ENCODE measurements at places on chromosomes 3 and 15.
A peak's percentile ranks its signal among the peaks of the same experiment; 100 is the strongest.

DNA sequence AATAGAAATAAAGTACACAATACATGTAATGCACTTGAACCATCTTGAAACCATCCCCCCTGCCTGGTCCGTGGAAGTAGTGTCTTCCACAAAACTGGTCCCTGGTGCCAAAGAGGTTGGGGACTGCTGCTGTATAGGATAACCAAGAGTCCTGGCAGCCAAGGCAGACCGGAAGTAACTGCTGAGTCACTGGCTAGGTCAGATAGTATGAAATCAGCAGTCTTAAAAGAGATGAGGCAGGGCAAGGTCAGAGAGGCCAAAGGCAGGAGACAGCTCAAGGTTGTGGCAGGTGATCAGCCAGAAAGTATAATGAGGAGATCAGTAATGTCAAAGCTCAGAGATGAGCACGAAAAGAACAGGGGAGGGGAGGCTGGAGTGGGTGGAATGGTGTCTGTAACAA is 60.2 kb downstream of the MAP3K13 start:
- no peak for DNase-seq

- no peak for DNase-seq
Observed at GRCh38 chr3:57788624-57789018, 32.5 kb downstream of the SLMAP start.

DNA sequence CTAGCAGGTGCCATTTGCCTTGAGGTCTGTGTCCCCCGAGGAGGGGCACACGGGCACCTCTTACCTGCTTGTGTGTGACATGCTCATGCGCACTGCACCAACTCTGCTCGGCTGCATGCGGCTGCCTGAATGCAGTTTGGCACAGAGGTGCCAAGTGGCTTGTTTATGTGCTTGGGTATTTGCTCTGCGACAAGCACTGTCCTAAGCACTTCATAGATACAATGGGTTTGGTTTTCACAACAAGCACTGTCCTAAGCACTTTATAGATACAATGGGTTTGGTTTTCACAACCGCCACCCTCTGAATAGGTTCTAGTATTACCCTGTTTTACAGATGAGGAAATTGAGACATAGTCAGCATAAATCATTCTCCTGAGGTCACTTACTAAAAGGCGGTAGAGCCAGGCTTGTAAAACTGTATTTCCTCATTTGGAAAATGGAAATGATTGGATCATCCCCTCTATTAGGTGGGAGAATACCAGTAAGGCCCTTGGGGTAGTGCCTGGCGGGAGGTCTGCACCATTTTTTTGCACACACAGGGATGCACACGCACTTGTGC is 487 bp downstream of the ITIH4 start:
- DNase-seq = no peak

GRCh38 chr3:124620600-124621063 is 109.6 kb upstream of the UMPS start:
- peak; percentile 17 for DNase-seq

Measured in GM13977 (cell line).